Activated naive CD4-positive, alpha-beta T cell treated with Interleukin-2 at 50 U/mL for 16 hours (primary cell): ENCODE measurements at places on chromosomes 6 and 20.

DNA sequence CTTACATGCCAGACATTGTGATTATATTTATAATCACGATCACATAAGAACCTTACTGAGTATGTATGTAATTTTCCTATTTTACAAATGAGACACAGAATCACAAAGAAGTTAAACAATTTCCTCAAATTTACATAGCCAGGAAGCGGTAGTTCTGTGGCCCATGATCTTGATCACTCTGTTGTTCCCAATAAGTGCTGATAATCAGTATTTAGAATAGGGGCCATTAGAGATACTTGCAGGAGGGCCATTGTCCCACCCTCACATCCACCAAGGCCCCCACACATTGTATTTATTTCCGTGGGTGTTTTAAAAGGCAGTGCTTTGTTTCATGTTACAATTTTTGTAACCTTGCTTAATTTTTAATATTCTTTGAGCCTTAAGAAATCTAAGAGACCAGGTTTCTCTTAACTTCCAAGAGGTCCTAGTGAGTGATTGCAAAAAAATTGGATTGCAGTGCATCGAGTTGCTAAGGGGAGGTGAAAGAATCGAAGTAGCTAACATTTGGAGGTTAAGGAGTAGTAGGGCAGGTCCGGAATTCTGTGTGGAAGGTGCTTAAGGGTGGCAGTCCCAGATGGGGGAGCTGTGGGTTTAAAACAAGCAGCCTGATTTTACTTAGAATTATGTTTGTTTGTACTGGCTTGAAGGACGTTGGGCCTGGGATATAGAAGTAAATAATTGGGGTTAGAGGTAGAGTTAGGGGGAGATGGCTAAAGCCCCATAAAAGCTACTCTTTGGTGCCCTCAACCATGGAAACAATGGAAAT is 339.4 kb downstream of the CDKAL1 start:
- no peak for DNase-seq

DNA sequence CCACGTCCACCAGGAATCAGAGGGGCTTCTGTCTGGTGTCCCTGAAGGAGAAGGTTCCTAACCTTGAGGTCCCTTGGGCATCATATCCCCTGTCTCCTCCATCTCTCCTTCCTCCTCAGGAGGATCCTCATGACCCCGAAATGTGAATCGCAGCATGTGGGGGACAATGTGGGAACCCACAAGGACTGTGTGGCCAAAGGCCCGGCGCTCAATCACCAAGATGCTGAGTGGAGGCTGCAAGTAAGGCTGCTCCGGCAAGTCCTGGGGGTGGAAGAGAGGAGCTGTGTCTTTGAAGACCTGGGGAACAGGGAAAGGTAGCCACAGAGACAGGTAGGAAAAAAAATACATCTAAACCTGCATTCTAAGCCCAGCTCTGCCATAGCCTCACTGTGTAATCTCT is 36.4 kb upstream of the SPAG4 start:
- DNase-seq, result no peak

- peak; percentile 25 for DNase-seq
Measured at GRCh38 chr6:52394251-52394666, 25.9 kb upstream of the EFHC1 start.

- DNase-seq, result no peak
Measured at GRCh38 chr20:363319-364078, 16.6 kb downstream of the NRSN2 start.

GRCh38 chr6:120230008-120230407 is 880.4 kb upstream of the MAN1A1 start:
- no peak for DNase-seq

DNA sequence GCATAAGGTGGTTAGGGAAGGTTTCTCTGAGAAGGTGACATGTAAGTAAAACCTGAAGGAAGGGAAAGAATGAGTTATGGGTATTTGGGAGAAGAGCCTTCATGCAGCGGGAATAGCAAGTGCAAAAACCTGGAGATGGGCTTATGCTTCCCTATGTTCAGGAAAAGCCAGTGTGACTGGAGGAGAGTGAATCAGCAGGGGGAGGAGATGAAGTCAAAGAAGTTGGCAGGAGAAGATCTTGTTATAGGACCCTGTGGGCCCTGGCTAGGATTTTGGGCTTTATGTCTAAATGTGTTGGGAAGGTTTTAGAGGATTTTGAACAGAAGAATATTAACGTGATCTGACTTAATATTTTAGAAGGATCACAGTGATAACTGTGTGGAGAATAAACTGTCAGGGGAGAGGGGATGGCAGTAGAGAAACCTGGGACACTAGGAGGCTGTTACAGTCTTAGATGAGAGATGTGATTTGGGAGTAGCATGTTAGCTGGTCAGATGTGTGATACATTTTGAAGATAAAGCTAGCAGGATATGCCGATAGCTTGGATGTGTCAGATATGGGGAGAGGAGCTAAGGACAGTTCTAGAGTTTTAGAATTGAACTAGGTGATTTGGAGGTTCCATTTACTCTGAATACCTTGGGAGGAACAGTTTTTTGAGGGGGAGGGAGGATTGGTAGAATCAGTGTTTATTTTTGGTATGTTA is 41.0 kb downstream of the PHF3 start:
- no peak for DNase-seq

GRCh38 chr6:41972826-41973225 is 31.2 kb upstream of the CCND3 start:
- DNase-seq, result no peak

- no peak for DNase-seq
Measured at GRCh38 chr6:68709091-68709490, 74.0 kb downstream of the ADGRB3 start.

DNA sequence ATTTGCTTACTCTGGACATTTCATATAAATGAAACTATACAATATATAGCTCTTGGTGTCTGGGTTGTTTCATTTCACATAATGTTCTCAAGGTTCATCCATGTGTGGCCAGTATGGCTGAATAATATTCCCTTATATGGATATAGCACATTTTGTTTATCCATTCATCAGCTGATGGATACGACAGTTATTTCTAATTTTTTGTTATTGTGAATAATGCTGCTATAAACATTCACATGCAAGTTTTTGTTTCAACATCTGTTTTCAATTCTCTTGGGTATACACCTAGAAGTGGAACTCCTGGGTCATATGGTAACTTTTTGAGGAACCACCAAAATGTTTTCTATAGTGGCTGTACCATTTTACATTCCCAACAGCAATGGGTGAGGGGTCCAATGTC is 101.1 kb downstream of the CDK19 start:
- no peak for DNase-seq

DNA sequence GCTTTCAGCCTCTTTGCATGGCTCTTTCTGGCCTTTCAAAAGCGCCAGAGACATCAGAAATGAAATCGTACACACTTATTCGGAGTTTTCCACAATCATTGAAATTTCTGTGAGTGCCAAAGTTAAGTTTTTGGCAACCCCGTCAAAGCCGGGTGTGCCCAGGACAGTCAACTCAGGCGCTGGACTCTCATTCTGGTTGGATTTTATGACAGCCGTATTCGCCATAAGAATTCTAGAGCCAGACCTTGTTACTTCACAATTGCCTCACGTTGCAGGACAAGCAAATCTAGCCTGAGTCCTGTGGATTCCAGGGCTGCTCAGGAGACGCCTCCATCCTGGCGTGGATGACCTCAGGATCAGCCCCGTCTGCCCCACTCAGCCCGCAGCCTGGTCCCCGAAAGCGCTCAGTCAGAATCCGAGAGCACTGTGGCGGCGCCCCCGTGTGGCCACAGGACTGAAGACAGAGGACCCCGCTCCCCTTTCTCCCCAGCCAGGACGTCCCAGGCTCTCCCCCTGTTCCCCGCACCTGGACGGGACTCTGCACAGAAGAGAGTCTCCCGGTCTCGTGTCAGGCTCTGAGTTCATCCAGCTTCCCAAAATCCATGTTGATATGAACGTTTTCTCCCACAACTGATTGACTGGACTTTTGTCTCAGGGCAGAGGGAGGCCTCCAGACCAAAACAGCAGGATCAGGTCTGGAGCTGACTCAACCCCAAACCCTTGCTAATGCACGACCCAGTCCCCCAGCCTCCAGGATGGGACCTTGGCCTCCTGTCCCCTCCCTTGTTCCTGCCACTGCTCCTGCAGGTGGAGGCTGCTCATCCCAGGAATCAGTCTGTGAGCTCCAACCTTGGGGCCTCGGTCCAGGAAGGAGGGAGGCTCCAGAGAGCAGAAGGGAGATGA is 38.2 kb downstream of the MICA start:
- no peak for DNase-seq

DNA sequence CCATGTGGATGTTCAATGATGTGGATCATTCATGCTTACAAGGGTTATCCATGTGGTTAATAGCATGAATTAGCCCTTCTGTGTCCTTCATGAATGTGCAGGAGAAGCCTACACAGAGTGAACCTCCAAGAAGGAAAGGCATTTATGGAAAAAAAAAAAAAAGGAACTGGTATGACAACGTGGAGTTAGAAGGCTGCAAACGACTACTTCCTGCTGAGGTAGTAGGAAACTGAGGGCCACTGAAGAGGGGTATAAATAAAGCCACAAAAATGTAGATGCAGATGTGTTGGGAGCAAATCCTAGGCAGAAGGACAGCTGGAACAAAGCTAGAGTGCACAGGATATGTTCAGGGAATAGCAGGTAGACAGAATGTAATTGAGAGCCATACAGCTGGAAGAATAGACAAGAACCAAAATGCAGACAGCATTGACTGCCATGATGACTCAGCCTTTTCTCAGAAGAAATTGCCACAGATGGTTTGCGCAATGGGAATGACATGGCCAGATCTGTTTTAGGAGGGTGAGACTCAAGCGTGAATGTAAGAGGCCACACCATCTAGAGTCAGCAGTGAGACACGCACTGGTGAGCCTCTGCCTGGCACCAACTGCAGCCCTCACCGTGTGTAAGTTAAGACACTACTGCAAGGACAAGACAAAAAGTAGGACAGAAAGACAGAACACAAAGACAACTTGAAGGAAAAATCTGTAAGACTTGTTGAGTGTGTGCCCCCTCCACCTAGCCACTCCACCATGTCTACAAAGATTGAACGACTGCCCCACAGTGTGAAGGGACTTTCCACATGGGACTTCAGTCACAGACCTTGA is 79.8 kb downstream of the KIF13A start:
- DNase-seq, result no peak

DNA sequence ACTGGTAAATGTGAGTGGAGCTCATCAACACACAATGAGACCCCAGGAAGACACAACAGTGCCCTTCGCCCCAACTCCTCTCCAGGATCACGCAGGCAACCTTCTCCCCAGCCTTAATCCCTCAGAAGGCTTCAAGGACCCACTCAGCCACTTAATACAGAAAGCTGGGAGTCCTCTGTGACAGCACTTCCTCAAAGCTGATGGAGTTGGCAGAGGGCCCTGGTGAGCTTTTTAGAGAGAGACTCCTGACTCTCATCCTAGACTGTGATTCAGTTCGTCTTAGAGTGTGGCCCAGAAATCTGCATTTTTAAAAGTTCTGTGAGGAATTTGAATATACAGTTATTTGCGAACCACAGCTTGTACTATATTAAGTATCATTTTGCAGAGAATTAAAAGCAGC is 187.7 kb downstream of the UST start:
- DNase-seq, result no peak

DNA sequence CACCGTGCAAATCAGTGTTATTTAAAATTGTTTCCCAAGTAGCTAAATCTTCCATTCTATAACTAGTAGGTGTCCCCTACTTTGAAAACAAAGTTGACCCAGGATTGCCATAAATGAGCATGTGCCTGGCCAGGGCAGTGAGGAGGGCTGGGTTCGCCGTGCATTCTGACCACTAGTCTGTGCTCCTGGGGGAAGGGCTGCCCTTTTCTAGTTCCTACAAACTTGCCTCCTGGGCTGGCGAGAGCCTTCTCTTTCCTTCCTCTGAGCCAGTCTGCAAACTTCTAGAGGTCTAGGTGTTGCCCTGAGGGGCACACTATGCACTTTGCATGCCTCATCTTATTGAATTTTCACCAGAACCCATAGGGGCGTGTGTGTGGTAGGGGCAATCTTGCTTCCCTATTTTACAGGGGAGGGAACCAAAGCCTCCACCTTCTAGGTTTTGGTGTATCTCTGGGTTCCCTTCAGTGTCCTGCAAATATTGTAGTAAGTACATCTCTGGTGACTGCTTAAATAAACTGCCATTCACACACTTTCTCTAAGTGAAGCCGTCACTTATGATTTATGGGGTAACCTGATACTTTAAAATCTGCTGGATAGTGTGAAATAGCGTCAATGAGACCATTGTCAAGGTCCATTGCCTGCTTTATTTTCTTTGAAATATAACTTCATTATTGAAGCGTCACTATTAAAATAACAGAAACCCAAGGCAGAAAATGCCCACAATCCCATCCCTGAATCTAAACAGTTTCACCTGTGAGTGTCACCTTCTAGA is 42.2 kb downstream of the CDH26 start:
- DNase-seq, result no peak

- DNase-seq, result no peak
Measured at GRCh38 chr6:83042467-83043053, 23.1 kb downstream of the UBE3D start.

GRCh38 chr6:64064919-64065318 is 429.3 kb downstream of the PHF3 start:
- DNase-seq, result no peak

DNA sequence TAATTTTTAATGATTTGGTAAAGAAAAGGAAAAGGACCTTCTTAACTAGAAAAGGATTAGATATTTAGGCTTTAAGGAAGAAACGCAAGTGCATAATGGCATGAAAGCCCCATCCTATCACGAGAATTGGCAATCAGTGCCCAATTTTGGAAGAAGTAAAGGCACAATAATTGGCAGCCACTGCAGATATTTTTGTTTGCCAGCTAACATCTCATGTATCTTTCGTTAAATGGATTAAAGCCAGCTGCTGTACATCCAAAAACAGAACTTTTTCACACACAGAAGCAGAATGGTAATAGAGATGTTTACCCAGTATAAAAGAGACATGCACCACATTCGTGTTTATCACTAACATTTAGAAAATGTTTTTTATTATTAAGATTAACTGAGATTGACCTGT is 180.3 kb downstream of the C6orf118 start:
- DNase-seq, result no peak
